Stimulated activated CD4-positive, alpha-beta T cell treated with anti-CD3 and anti-CD28 coated beads, Interleukin-2, amount 100 ng/mL, for 48 hours (primary cell): ENCODE measurements at places on chromosomes 5 and 9.

- no peak for DNase-seq
Observed at GRCh38 chr5:44900273-44900954, 91.7 kb downstream of the MRPS30 start.

DNA sequence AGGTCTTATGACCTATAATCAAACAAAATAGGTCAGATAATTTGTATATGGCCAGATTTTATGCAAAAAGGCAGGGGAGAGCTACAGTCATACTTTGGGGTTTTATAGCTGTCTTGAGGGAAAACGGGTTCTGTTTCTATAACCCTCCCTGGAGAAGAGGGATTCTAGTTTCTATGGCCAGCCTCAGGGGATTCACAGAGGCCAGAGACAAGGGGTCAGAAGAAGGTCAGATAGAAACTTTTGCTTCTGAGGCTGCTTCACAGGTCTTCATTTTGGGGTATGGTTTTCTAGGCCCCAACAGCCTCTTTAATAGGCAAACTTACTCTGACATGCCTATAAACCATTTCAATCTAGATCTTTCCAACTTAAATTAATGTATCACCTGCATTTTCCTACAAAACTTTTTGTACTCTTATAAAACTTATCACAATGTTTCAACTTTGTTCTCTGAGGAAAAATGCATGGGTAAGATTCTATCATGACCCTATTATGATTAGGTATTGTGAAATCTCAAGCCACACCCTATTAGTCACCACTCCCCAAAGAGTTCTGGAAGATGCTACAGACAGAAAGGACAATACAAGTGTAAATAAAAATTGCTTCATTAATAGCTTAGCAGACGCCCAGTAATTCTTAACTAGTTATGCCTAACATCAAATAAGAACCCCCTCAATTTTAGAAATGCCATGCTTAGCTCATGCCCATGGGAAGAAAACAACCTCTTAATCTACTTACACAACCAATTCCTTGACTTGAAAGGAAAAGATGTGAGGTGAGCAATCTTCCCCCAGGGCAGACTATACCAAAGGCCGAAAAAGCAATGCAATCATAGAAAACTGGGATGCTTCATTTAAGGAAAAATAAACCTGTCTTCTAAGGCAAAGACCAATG, 396.6 kb downstream of the TLR4 start:
- DNase-seq, result no peak

- DNase-seq, result no peak
Observed at GRCh38 chr9:100445161-100445902, 18.4 kb downstream of the MSANTD3 start.

GRCh38 chr5:55220433-55221185, 6.5 kb downstream of the MCIDAS start:
- DNase-seq, result no peak

- no peak for DNase-seq
Observed at GRCh38 chr9:101848485-101848919, 110.1 kb upstream of the GRIN3A start.

DNA sequence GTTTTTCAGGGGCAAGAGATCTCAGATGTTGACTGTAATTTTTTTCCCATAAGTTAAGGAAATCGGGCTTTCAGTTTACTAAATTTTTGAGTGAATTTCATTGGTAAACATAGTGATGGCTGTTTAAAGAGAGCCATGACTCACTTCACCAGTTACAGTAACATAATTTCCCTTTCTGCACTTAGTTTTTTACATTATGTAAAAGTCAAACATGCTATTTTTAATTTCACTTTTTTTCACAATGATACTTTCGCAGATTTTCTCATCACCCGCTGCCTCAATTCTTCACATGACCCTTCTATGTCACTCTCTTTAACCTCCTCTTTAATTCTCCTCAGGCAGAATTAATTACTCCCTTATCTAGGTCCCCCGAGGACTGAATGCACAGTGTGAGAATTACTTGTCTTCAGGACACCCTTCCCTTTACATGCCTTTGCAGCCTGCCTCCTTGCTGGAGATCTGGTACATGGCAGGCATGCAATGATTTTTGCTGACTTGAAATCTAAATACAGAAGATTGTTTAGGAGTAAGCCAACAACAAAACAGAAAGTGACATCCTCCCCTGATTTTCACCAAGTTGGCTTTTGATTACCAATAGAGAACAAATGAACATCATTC, 217.5 kb upstream of the S1PR3 start:
- DNase-seq, result no peak

GRCh38 chr9:71820403-71820921, 52.1 kb upstream of the CEMIP2 start:
- DNase-seq, result no peak

- DNase-seq, result no peak
Observed at GRCh38 chr5:170743876-170744212, 39.7 kb upstream of the GABRP start.

DNA sequence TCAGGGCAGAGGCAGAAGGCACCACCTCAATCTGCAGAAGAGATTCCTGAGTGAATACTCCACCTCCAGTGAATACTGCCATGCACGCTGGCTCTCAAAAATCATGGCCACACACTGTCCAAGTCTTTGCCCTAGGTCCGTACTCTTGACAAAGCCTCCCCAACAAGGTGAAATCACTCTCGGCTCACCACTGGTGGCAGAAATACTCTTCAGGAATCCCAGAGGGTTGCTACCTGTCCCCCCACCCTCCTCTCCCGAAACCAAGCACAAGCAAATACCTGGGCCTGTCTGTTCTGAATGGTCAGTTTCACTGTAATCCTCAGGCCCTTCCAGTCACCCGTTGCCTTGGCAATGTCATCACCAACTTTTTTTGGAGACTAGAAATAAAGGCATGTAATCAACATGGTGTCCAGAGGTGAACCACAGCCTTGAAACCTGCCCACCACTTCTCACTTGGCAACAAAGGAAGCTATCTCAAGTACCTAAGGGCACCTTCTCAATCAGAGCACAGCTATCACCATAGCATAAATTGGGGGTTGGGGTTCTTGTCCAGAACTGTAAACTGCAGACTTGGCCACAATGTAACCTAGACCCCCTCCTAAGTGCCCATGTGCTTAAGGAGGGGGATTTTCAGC, 1.8 kb downstream of the RPL12 start:
- DNase-seq, result no peak

- DNase-seq, result no peak
Observed at GRCh38 chr5:80607832-80608231, 37.8 kb upstream of the ANKRD34B start.

DNA sequence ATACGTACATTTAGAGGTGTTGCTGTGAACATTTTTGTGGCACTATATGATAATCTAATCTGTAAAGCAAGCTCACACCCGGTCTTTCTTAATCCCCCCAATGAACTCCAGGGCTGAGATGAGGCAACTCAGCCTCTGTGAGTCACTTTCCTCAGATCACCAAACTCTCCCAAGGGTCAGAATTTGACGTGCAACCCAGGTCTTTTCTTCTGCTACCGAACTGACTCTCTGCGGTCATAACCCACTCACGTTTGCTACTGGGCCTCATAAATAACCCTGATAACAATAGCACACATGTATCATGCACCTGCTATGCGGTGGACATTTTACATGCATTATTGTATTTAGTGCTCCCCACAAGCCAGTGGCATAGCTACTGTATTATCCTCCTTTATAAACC, 153.1 kb downstream of the DROSHA start:
- DNase-seq, result no peak

- DNase-seq, result no peak
Observed at GRCh38 chr9:106615118-106615889, 247.7 kb upstream of the ZNF462 start.

GRCh38 chr5:171954721-171955120, 51.7 kb downstream of the FBXW11 start:
- DNase-seq, result no peak

DNA sequence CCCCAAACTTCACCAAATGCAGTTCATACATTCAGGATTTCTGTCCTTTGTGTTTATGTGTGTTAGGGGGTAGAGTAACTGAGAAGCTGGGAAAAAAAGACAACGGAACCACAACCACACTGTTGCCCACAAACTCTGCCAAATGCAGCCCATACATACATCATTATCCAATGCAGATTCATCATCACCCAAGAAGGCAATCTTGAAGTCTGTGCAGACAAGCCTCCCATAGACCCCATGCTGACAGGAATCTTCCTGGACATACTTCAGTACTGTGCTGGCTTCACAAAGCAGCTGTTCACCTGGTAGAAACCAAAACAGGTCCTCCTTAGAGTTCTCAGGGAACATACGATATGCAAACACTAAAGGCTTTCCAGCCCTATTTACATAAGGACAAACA, 38.9 kb downstream of the MTMR12 start:
- DNase-seq, result no peak

DNA sequence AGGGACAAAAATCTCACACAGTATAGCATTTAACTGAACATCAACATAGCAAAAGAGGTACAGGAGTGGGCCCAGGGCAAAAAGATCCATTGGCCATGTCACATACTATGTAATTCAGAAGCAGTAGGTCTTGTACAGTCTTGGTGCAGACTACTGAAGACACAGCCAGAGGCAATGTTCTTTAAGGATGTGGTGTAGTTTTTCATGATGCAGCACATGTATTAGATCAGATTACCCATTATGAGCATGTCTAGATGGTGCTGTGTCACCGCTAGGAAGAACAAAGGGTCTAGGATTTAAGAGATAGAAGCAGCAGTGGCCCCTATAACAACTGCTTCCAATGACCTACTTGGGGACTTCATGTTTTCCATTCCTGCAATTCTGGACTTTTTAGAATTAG, 610.4 kb upstream of the MEF2C start:
- DNase-seq, result no peak

DNA sequence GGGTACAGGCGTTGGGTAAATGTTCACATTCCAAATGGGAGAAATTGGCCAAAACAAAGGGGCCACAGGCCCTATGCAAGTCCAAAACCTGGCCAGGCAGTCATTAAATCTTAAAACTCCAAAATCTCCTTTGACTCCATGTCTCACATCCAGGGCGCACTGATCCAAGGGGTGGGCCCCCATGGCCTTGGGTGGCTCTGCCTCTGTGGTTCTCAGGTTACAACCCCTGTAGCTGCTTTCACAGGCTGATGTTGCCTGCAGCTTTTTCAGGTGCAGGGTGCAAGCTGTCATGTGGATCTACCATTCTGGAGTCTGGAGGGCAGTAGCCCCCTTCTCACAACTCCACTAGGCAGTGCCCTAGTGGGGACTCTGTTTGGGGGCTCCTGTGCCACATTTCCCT, 44.8 kb downstream of the NLN start:
- DNase-seq, result no peak

DNA sequence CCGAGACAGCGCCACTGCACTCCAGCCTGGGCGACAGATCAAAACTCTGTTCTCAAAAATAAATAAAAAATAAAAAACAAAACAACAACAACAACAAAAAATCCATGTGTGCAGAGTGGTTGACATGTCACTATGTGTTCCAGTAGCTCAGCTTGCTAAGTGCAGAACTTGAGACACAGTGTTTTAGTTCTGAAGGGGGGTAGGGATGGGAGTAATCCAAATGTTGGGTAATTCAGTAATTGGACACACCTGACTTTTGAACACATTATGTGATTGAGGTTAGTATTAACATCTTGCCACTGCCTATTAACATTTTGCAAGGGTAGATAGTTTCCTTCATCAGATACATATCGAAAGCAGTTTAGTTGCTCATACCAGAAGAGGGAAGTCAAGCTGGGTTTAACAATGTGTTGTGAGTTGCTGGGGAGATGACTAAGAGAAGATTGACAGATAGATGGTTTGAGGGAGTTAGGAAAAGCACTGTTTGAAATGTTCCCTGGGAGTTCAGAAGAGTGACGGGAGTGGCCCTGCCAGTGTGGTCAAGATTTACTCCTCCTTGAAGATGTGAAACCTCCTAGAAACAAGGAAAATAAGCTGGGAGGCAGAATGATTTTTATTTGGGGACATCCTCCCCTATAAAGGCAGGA, 928 bp downstream of the HACD4 start:
- DNase-seq, result peak; percentile 13

DNA sequence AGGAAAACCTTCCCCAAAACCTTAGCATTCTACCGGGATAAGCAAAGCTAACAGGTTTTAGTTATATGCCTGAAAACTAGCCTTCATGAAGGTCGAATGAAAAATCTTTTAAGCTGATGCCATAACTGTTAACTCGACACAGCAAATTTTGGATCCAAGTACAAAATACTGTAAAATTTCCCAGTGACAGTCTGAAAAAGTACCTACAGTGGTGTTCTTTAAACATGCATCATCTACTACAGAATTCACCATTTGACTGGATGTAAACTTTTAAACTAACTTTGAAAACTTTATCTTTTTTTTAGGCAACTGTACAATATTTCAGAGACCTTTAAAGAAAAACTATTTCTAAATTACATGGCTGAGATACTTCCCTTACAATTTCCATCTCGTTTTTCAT, 791 bp downstream of the RAPGEF6 start:
- DNase-seq, result no peak

DNA sequence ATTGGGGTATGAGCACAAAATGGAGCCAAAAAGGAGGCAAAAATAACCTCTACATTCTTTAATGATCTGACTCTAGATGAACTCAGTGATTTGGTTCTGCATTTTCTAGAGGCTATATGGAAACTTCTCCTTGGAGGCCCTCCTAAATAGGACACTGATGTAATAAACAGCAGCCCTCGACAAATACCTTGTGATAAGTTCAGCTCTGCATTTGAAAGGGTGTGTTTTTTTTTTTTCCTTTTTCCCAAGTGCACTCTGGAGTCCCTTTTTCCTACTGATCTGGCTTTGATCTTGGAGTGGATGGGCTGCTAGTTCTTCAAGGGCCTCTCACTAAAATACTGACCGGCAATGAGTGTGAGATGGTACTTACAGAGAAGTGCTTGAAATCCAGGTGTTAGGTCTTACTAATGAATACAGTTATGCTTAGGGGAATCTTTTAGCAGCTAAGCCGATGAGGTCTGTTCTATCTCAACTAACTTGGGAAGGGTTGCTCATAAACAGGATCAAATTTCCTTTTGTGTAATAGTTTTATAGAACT, 161.7 kb downstream of the MAST4 start:
- no peak for DNase-seq

DNA sequence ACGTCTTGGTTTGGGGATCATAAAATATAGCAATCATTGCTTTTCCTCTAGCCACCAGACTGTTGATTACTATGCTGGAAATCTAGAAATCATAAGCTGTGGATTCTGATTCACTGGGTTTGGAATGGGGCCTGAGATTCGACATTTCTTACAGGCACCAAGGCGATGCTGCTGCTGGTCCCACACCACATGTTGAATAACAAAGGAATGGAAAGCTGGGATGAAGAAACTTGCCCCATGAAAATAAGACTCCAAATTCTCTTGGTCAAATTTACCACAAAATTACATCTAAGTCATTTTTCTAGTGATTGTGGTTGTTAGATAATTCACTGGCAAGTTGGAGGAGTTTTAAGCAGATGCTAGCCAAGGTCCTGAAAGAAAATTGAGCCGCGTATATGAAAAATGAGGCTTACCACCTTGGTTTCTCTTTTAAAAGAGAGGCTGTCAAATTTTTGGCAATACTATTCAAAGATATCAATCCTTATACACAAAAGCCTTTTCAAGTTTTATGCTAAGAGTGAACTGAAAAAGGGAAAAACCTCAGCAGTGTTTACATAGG, 23.0 kb upstream of the MEIKIN start:
- DNase-seq, result no peak
